Muscle of arm (tissue), 14 donors: ENCODE measurements at places on chromosomes 3 and 15.

GRCh38 chr3:149819432-149819831 is 6.4 kb downstream of the RNF13 start:
- no peak for DNase-seq

DNA sequence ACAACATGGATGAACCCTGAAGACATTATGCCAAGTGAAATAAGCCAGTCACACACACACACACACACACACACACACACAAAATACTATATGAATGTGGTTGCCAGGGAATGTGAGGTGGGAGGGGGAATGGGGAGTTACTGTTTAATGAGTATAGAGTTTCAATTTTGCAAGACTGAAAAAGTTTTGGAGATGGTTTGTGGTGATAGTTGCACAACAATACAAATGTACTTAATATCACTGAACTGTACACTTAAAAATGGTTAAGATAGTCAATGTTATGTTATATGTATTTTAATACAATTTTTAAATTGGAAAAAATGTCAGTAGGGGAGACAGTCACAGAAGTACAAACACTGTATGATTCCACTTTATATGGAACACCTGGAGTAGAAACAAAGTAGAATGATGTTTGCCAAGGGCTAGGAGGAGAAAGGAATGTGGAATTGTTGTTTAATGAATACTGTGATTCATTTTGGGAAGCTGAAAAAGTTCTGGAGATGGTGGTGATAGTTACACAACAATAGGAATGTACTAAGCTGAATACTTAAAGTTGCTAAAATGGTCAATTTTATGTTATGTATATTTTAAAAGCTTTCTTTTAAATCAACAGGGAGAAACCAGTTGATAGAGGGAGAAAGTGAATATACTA is 76.6 kb downstream of the RPL39L start:
- DNase-seq: no peak

DNA sequence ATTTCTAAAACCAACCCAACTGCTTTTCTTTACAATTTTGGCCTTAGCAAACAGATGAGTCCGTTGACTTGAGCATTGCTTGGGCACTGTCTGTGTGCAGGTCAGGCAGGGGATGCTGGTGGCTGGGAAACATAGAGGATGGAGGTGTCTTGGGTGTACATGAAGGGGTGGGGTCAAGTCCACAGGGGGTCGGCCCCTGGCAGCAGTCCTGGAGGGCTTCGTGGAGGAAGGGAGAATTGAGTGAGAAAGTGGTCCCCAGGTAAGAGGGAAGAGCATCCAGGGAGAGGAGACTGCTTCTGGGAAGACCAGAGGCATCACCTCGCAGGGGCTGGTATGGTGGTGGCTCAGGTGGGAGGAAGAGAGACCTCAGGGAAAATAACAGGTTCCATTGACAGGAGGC is 144.8 kb downstream of the TJP1 start:
- no peak for DNase-seq

- no peak for DNase-seq
Observed at GRCh38 chr3:149332771-149333170, 665 bp downstream of the TM4SF18 start.

DNA sequence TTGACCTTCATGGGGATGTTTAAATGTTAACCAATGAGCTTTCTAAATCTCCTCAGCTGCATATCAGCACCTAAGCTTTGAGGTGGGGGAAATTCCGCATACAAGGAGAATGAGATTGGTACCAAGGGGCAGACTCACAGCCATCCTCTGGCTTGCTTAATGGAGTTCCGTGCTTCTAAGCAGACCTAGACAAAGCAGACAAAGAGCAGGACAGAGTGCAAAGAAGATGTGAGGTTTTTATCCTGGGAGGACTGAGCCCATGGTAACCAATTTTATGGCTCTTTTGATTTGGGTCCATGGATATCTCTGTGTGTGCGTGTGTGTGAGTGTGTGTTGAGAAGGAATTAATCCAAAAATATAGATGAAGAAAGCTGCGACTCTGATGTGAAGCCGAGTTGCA is 7.5 kb downstream of the TAFA4 start:
- DNase-seq: no peak

GRCh38 chr3:153881201-153881600 is 240.0 kb upstream of the ARHGEF26 start:
- DNase-seq: no peak
